ENCODE measurements at places on chromosomes 6 and 20.

DNA sequence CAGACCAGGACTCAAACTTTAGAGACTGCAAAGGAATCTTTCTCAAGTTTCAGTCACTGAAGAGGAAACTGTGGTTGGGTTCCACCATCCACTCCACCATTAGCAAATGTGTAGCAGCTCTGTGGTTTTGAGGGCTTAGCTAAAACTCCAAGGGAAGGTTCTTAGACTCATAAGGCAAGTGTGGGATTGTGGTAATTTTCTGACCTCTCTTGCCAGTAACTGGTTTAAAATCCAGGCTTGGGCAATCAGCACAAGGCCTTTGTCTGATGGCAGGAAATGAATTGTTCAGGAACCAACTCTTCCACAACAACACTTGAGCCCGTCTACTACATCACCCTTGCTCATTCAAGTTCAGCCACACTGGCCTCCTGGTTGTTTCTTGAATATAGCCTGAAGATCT, 68.6 kb upstream of the FBXL4 start:
- no peaks in the 10 kb centered on the region for H3K4me1 ChIP-seq
- H3K27me3 ChIP-seq, result no peaks in the 10 kb centered on the region
- DNase-seq, result no peak
- H3K4me3 ChIP-seq, result no peak overlapping the region
- no peak overlapping the region for H3K27ac ChIP-seq
- H3K36me3 ChIP-seq, result no peaks in the 10 kb centered on the region

GRCh38 chr6:121848523-121849255, 413.2 kb downstream of the GJA1 start:
- no peak for DNase-seq
- no peak overlapping the region for H3K27ac ChIP-seq
- H3K27me3 ChIP-seq, result no peaks in the 10 kb centered on the region
- no peak overlapping the region for H3K4me3 ChIP-seq

GRCh38 chr6:156658966-156659821, 118.0 kb upstream of the ARID1B start:
- no peak for DNase-seq
- no peaks in the 10 kb centered on the region for H3K36me3 ChIP-seq
- peak overlapping the region; percentile 15 for H3K4me3 ChIP-seq
- no peak overlapping the region for H3K27ac ChIP-seq
- peaks cover 15% of the 10 kb centered on the region for H3K4me1 ChIP-seq
- no peaks in the 10 kb centered on the region for H3K27me3 ChIP-seq

GRCh38 chr6:37376078-37376743, 22.4 kb downstream of the RNF8 start:
- peaks cover 35% of the 10 kb centered on the region for H3K4me1 ChIP-seq
- H3K36me3 ChIP-seq, result peaks cover 46% of the 10 kb centered on the region
- no peak for DNase-seq
- H3K4me3 ChIP-seq, result no peak overlapping the region

GRCh38 chr6:53395986-53396385, 47.2 kb upstream of the ELOVL5 start:
- H3K4me3 ChIP-seq, result no peak overlapping the region
- no peak for DNase-seq
- no peak overlapping the region for H3K27ac ChIP-seq
- H3K27me3 ChIP-seq, result no peaks in the 10 kb centered on the region

DNA sequence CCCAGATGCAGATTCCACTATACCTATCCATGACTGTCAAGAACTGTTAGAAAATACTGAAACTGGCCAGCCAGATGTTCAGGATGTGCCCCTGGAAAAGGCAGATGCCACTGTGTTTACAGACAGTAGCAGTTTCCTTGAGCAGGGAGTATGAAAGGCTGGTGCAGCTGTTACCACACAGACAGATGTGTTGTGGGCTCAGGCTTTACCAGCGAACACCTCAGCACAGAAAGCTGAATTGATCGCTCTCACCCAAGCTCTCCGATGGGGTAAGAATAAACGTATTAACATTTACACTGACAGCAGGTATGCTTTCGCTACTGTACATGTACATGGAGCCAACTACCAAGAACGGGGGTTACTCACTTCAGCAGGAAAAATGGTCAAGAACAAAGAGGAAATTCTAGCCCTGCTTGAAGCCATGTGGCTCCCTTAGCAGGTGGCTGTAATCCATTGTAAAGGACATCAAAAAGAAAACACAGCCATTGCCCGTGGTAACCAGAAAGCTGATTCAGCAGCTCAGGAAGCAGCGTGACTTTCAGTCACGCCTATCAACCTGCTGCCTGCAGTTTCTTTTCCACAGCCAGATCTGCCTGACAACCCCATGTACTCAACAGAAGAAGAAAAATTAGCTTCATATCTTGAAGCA, 459.7 kb upstream of the HTR1E start:
- H3K4me1 ChIP-seq, result no peaks in the 10 kb centered on the region
- H3K4me3 ChIP-seq, result no peak overlapping the region
- no peak overlapping the region for H3K27ac ChIP-seq
- no peak for DNase-seq
- no peaks in the 10 kb centered on the region for H3K27me3 ChIP-seq

GRCh38 chr6:95660544-95660943, 83.2 kb downstream of the MANEA start:
- H3K27ac ChIP-seq, result no peak overlapping the region
- no peak overlapping the region for H3K4me3 ChIP-seq
- no peaks in the 10 kb centered on the region for H3K36me3 ChIP-seq
- H3K4me1 ChIP-seq, result no peaks in the 10 kb centered on the region
- no peaks in the 10 kb centered on the region for H3K27me3 ChIP-seq

DNA sequence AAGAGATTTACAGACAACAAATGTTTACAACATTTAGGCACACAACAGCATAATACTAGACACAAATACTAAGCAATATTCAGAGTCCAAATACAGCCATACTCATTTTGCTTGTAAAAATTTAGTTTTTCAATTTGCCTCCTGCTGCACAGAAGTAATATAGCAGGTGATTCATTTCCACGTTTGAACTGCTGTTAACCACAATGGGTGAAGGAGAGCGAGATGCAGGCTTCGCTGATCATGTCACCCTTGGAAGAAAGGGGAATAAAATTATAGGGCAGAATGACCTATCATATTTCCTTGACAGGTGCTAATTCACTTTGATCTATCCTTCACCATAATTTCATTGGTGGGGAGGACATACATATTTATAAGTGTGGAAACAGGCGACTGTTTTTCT, 643.8 kb upstream of the AGPAT4 start:
- H3K36me3 ChIP-seq, result no peaks in the 10 kb centered on the region
- H3K27ac ChIP-seq, result no peak overlapping the region
- no peak for DNase-seq
- H3K4me3 ChIP-seq, result no peak overlapping the region

GRCh38 chr6:125722886-125723285, 26.5 kb upstream of the HEY2 start:
- no peaks in the 10 kb centered on the region for H3K36me3 ChIP-seq
- H3K27ac ChIP-seq, result no peak overlapping the region
- no peak for DNase-seq
- H3K4me3 ChIP-seq, result no peak overlapping the region
- peaks cover 21% of the 10 kb centered on the region for H3K27me3 ChIP-seq
- peaks cover 5% of the 10 kb centered on the region for H3K4me1 ChIP-seq

DNA sequence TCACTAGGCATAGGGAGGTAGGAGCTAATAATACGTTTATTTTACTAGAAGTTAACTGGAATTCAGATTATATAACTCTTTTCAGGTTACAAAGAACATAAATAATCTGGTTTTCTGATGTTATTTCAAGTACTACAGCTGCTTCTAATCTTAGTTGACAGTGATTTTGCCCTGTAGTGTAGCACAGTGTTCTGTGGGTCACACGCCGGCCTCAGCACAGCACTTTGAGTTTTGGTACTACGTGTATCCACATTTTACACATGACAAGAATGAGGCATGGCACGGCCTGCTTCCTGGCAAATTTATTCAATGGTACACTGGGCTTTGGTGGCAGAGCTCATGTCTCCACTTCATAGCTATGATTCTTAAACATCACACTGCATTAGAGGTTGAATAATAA, 1.1 kb downstream of the HFE start:
- no peak overlapping the region for H3K4me3 ChIP-seq
- peak overlapping the region; percentile 31 for H3K27ac ChIP-seq
- peaks cover 4% of the 10 kb centered on the region for H3K36me3 ChIP-seq

- H3K27ac ChIP-seq, result no peak overlapping the region
- H3K27me3 ChIP-seq, result no peaks in the 10 kb centered on the region
- H3K36me3 ChIP-seq, result no peaks in the 10 kb centered on the region
- H3K4me3 ChIP-seq, result no peak overlapping the region
- DNase-seq, result no peak
- no peaks in the 10 kb centered on the region for H3K4me1 ChIP-seq
Measured at GRCh38 chr6:84669945-84670344, 94.5 kb downstream of the TBX18 start.

- H3K27me3 ChIP-seq, result no peaks in the 10 kb centered on the region
- H3K4me3 ChIP-seq, result peak overlapping the region; percentile 81
- peak; percentile 30 for DNase-seq
- H3K4me1 ChIP-seq, result peaks cover 31% of the 10 kb centered on the region
Measured at GRCh38 chr6:144582939-144583613, 297.9 kb downstream of the UTRN start.

DNA sequence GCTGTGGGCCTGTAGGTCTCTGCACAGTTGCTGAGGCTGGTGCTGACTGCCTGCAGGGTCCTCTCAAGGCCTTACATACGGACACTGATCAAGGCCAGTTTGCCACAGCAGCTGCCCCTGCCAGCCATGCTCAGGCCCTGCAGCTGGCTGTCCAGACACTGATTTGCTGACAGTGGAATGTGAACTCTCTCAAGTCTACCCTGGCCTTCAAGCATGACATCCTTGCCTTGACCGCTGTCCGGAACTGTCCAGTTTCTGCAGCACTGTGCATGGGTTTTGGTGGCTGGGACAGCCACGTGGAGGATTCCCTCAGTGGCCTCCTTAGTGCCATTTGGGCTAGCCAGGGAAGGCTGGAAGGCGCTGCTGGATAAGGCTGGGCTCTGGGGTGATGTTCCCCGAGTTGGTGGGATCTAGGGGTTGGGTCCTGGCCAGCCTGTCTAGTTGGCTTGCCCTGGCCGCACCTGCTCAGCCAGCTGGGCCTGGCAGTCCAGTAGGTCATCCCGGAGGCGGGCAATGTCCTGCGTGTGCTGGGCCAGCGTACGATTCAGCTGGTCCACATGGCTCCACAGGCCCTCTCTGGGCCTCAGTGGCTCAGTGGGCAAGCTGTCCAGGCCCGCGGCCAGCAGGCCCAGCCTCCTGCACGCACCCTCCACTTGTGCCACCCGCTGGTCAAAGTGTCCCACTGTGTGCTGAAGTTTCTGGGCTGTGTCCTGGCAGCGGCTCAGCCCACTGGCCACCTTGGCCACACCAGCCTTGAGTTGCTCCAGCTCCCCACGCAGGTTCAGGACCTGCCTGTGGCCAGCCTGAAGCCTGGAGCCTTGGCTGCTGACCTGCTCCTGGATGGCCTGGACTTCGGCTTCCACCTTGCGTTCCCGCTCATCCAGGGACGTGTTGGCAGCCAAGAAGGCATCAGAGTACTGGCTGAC, 5.5 kb downstream of the EMILIN3 start:
- no peak overlapping the region for H3K27ac ChIP-seq
- H3K4me3 ChIP-seq, result no peak overlapping the region
- DNase-seq, result no peak
- peaks cover 2% of the 10 kb centered on the region for H3K4me1 ChIP-seq
- H3K27me3 ChIP-seq, result peaks cover 20% of the 10 kb centered on the region

- H3K4me3 ChIP-seq, result no peak overlapping the region
- H3K27ac ChIP-seq, result no peak overlapping the region
- H3K4me1 ChIP-seq, result peaks cover 24% of the 10 kb centered on the region
Measured at GRCh38 chr6:3371222-3371949, 85.5 kb downstream of the SLC22A23 start.

DNA sequence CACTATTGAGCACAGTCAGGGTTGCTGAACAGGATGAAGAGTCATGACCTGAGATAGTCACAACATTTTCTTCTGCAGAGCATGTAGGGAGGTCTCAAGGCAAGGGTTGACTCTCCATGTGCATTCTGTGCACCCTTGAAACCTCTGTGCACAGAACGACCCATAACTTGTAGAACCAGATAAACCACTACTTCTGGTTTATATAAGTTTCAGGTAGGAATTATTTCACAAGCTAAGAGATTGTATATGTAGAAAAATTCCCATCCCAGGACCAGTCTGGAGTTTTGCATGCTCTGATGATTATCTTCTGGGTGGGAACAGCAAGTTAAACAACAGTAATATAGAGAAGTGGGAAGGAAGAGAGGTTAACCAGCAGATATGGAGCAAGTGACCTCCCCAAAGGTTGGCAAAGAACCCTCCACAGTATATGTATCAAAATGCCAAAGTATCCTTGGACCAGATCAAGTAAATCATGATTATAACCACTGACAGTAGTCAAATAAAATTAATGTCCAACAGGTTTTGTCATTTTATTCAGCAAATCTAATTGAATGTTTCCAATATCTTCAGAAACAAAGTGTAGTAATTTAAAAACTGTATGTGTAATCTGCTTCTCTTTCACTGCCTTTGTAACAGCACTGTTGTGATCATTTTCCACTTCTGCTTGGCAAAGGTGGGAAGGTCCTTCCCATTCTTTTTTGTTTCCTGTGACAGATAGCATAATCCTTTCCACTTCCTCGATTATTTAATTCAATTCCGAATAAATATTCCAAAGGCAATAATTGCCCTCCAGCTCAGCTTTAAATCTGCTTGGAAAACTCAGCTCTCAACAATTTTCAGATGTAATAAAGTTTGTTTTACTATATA, 104.4 kb downstream of the SYNE1 start:
- H3K27ac ChIP-seq, result no peak overlapping the region
- no peak overlapping the region for H3K4me3 ChIP-seq
- DNase-seq, result no peak
- no peaks in the 10 kb centered on the region for H3K4me1 ChIP-seq
- H3K36me3 ChIP-seq, result no peaks in the 10 kb centered on the region

- no peak for DNase-seq
- peak overlapping the region; percentile 61 for H3K4me3 ChIP-seq
- H3K36me3 ChIP-seq, result peaks cover 19% of the 10 kb centered on the region
- peaks cover 99% of the 10 kb centered on the region for H3K27me3 ChIP-seq
- peak overlapping the region; percentile 94 for H3K27ac ChIP-seq
- peaks cover 68% of the 10 kb centered on the region for H3K4me1 ChIP-seq
Measured at GRCh38 chr20:38725931-38726803, 1.9 kb downstream of the SLC32A1 start.

DNA sequence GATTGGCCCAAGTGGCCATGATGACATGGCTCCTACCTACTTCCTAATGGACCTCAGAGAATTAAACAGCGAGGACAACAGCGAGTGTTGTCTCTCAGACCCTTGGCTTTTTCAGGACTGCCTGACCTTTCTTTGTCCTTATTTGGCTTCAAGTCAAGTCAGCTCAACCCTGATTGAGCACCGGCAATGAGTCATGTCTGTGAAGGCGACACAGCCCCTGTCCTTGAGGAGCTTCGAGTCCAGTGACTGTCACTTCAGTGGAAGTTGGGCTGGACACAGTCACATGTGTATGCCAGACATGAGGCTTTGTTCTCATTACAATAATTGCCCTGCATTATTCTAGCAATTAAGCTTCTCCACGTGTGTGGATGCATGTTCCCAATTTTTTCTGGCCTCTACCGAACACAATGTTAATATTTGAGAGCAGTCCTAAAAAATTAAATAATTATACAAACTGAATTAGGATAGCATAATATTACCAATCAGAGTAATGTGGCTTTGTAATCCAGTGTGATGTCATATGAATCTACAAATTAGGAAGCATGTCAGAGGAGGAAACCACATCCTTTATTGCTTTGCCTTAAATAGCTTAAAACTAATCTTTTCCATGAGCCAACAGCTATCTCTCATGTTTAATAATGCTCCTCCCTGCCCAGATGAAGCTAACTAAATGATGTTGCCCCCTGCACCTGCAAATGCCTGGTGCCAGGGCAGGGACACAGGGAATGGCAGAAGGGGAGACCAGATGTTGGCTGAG, 178.6 kb downstream of the CDH26 start:
- H3K4me3 ChIP-seq, result no peak overlapping the region
- H3K36me3 ChIP-seq, result no peaks in the 10 kb centered on the region
- no peaks in the 10 kb centered on the region for H3K27me3 ChIP-seq
- H3K4me1 ChIP-seq, result no peaks in the 10 kb centered on the region
- DNase-seq, result no peak
